Adipose tissue (tissue), 3 donors: ENCODE measurements at places on chromosomes 16 and 17. TPM values are rescaled to one million over a fixed set of nuclear protein-coding genes. Genes with fewer than 3 reads are reported as not detected.

The TMEM235 gene
- polyA plus RNA-seq = 0.06 TPM

The CX3CL1 gene
- polyA plus RNA-seq = 24.7 TPM

The KRTAP4-3 gene
- polyA plus RNA-seq = not detected

The DYNLL2 gene
- 11.1 TPM for polyA plus RNA-seq

The QPRT gene
- polyA plus RNA-seq = 3.2 TPM
